Activated CD4-positive, alpha-beta T cell treated with anti-CD3 and anti-CD28 coated beads, Interleukin-2, amount 50 U/mL, for 1 hour (primary cell): ENCODE measurements at places on chromosomes 11 and 22.

DNA sequence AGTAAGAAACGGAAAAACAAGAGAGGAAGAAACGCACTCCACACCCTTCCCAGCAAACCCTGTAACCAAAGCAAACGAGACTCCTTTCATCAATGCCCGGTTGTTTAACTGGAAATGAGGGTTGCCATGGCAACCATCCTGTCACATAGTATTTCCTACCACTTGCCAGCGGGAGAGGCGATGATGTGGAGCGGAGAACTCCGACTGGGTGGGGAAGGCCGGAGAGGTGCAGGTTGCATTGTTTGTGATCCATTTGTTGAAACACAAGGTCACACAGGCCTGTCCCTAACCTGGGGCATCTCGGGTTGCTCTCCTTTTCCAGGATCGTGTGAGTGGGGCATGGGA, 609.9 kb downstream of the BUD13 start:
- DNase-seq = no peak

DNA sequence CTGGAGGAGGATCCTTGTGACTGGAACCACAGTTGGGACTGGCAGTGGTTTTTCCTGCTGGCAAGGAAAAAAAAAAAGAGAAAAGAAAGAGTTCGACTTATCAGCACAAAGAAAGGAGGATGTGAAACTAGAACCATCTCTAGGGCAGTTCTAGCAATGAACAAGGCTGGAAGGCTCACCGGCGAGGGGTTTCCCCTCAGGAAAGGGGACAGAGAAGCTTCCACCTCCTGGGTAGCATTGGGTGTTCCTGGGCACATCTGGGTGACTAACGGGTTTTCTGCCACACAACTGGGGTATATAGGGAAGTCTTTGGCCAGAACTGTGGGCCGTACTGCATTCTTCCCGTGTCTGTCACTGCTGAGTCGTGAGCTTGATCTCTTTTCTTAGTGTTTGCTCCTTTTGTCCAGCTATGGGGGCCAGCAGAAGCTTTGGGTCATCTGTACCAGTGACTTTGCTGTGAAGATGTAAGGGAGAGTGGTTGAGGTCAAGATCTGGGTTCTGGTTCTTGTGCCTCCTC, 109.4 kb upstream of the OR4B1 start:
- DNase-seq = no peak

- DNase-seq = no peak
These were observed 16.9 kb downstream of the SMCO4 start for GRCh38 chr11:93526346-93526633.

DNA sequence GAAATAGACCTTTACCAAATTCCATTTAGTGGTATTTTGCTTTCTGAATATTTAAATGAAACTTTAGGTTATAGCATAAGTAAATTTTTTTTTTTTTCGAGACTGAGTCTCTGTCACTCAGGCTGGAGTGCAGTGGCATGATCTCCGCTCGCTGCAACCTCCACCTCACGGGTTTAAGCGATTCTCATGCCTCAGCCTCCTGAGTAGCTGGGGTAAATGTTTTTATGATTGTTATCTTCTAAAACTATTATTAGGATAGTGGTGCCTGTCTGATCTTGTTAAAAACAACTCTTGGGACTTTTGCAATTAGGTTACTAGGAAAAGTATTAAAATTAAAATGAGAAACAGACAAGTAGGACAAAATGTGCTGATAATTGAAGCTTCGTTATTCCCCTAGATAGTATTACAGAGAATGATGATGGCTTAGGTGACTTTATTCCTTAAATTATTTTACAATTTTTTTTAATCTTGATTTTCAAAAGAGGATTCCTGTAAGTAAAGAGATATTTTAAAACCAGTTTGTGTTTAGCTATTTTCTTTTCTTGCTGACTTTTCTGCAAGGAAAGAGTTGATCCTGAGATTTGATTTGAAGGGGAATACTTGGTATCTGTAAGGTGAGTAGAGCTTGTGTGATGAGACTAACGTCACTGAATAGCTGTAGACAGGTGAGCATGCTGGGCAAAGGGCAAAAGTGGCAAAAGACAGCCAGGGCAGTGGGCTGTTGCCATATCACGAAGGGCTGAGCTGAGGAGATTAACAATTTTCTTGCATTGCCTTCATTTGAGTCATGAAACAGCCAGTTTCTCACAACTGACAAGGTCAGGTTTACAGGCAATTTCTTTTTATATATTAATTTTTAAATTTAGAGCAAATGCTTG, 20.8 kb downstream of the CRKL start:
- no peak for DNase-seq

DNA sequence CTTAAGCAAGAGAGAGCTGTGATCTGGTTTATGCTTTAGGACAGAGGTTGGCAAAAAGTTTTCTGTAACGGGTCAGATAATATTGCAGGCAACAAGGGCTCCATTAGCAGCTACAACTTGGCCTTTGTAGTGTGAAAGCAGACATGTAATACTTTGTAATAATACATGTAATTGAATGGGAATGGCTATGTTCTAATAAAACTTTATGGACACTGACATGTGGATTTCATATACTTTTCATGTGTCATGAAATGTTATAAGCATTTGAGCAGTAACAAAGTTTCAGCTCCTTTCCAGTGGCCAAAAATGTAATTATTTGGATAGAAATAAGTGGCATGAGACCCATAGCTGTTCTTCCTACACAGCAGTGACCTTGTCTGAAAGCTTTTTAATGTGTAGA, 3.1 kb downstream of the DYNC2H1 start:
- no peak for DNase-seq
